Activated CD8-positive, alpha-beta memory T cell treated with anti-CD3 and anti-CD28 coated beads, Interleukin-2, amount 50 U/mL, for 4 hours (primary cell): ENCODE measurements at places on chromosomes 4 and X.

DNA sequence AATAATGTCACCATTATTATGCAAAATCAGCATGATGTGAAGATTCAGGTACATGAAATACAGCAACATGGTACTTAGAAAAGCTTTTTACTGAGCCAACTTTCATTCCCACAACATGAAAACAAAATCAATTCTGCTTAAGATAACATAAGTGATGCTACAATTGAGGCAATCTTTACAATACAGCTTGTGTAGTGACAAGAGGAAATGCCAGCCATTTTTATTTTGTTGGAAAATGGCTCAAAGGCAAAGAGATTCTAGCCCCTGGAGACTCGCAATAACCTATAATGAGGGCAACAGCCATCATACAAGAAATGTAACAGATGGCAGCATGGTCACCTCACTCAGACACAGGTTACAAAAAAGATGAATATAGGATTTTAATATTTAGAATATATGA, 560.4 kb downstream of the SPOCK3 start:
- no peak for DNase-seq

DNA sequence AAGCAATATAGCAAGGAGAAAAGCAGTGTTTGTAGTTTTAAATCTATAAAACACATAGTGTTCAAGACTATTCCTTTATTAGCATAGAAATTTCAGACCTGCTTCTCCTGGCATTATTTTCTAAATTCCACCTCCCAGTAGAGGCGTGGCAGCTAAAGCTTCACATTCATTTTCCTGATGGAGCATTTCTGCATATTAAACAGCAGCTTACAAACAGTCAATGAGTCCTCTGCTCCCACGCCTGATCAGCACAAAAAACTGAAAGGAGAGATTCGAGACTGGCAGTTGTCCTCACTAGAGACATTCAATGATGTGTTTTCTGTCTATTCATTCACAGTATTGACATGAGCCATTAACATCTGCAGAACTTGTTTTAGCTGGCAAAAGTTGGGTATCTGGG, 61.4 kb downstream of the SHISA3 start:
- DNase-seq = no peak

DNA sequence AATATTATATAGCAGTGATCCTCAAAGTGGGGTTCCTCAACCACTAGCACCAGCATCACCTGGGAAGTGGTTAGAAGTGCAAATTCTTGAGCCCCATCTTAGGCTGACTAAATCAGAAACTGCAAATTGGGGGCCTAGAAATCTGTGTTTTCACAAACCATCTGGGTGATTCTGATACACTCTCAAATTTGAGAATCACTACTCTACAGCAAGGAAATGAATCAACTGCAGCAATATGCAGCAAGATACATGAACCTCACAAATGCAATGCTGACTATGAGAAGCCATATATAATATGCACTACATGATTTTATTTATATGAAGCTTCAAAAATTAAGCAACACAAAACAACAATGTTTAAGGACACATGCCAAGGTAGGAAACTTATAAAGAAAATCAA, 36.2 kb upstream of the IRS4 start:
- DNase-seq = no peak

DNA sequence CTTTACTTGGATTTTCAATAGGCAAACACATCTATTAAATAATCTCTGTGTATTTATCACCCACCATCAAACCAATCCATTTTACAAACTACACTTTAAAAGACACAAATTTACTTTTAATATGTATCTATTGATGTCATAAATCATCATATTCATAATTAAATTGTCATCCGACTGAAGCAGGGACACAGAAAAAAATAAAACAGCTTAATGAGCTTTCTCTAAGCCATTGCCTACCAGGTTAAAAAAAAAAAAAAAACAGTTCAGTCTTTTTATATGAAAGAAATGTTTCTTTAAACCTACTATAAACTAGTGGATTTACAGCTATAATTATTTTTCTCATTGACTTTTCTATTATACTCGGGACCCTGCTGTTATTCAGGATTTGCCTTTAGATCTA, 57.3 kb downstream of the PABPC4L start:
- no peak for DNase-seq

GRCh38 chr4:111650146-111650545, 495.1 kb upstream of the FAM241A start:
- DNase-seq = no peak

DNA sequence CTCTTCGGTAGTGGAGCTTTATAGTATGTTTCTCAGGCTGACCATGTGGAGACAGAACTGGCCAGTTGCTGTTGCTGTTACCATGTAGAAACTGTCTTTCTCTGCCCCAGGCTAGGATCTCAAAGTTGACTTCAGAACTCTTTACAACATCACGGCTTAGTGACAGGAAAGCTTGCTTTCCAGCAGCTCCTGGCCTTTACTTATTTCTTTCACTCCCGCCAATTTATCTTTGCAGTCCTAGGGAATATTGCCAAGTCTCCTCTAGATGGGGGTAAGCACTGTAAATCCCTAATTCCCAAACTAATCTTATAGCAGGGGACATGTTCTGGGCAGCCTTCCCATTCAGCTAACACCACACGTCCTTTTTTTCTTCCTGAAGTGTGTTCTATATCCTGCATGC, 631.6 kb downstream of the SPRY1 start:
- no peak for DNase-seq

- no peak for DNase-seq
Observed at GRCh38 chr4:160375772-160376452, 1273.0 kb downstream of the RAPGEF2 start.

DNA sequence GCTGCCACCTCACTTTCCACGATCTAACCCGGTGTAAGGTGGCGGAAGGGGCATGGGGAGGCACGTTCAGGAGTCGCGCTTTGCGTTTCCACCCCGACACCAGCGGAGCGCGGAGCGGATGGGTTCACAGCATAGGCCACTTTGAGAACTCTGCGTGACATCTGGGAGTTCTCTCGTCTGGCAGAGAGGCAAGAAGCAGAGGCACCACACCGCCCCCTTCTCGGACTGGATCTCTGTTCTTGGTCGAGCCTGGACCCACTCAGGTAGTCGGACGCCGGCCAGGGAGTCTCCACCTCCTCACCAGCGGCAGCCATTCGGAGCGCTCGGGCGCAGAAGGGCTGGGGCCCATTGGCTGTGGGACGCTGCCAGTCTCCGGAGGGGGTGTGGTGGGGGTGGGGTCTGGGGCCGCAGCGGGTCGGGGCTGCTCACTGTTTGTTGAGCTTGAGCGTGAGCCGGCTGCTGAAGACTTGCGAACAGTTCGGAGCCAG, at the start of gene DACH2:
Gene DACH2, plus strand, starts transcription at position 428 of the 488 bp plus-strand sequence.
- DNase-seq = no peak

- no peak for DNase-seq
Observed at GRCh38 chr4:113674733-113675132, 86.8 kb downstream of the CAMK2D start.

- DNase-seq = no peak
Observed at GRCh38 chrX:72666451-72666850, 47.7 kb downstream of the PHKA1 start.

- no peak for DNase-seq
Observed at GRCh38 chr4:30094887-30095286, 625.3 kb upstream of the PCDH7 start.

DNA sequence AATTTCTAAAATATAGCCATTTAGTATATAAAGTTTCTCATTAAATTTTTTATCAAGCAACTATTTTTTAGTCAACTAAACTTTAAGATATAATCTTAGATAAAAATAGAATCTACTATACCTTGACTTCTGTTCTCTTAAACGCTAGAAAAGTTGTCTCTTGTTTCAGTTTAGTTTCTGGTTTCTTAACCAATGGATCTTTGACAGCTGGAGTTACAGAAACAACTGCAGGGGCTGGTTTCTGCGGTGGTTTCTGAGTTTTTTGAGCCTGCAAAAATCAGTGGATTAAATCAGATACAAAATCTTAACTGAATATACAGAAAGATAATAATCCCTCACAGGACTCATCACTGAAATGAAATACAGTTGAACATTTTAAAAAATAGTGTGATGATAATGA, 21.9 kb downstream of the INTS12 start:
- no peak for DNase-seq

GRCh38 chr4:90598741-90599140, 471.5 kb downstream of the CCSER1 start:
- DNase-seq = no peak

GRCh38 chr4:128031756-128032384, 29.2 kb upstream of the LARP1B start:
- DNase-seq = no peak

GRCh38 chr4:180106997-180107396, 2136.2 kb upstream of the TENM3 start:
- DNase-seq = no peak

DNA sequence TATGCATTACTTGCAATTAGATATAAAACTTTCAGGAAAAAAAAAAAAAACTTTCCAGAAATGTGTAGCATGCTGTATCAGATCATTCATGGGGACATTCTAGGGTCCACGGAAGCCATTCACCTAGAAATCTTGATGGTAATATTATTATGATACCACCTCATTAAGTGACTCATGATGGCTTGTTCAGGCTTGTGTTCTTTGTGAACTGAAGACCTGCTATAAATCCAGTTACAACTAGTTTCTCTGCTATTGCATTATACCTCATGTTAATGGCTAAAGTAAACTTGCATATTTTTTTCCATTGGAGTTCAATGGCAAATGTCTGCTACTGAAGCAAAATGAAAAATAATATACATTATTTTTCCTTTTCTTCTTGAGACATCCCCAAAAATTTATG, 35.3 kb upstream of the PTPN13 start:
- DNase-seq = no peak

DNA sequence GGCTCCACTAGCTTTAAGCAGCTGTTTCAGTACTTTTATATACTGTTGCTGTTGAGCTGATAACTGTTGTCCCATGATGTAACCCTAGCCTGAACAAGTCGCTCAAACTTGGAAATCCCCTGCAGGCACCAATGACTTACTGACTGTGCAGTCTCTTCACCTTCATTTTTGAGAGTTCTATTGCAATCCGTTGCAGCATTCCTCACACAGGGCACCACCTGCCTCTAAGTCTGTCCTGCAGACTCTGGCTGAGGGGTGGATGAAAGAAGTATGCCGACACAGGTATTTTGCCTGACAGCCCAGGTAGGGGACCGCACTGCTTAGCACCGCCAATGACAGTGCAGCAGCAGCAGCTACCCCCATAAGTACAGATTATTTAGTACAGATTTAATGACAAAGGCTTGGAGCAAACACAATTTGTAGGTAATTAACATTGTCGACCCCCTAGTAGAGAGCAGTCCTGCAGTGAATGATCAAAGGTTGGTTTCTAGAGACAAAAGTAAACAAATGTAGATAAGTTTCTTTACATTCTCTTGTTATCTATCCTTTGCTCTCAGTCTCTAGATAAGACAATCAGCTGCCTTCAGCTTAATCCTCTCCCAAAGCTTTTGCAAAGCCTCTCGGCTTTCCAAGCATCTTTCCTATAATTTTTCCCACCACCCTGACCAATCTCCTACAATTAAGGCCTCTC, 205.0 kb downstream of the PABPC4L start:
- no peak for DNase-seq
